Stimulated activated CD4-positive, alpha-beta T cell treated with anti-CD3 and anti-CD28 coated beads, Interleukin-4, amount 100 ng/mL, for 1 hour (primary cell): ENCODE measurements at places on chromosomes 12 and 14.

DNA sequence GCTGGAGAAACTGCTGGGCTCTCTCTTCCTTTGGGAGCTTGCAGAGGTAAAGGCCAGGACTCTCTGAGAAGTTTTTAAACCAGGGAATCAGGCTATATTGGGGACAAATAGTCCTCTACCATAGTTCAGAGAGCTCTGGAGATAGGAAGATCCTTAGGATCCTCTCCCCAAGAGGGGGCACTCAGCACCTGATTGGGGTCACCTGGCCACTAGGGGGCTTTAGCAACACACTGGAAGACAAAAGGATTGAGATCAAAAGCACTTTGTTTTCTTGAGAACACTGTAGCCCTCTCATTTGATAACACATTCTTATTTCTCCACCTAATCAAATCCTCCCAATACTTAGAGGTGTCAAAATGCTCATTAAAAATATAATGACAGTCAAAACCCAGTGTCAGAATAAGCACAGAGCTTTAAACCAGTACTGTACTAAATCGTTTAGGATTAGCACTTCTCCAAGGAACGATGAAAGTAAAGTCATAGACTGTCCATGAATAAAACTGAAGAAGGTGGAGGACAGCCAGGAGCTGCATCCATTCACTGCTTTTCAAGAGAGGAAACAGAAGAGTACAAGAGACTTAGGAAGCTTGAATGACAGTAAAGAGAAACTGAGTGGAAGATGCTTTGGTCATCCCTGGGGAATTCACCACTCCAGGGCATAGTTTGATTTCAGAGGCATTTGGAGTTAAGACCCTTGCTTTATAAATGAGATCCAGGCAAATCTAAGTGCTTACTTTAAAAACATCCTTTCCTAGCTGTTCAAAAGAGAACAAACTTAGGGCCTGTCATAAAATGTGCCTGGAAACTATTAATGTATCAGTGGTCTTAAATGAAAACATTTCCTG is 26.5 kb downstream of the BMP4 start:
- no peak for DNase-seq

- DNase-seq, result peak; percentile 78
These were observed 33.4 kb upstream of the RNASE3 start for GRCh38 chr14:20857630-20858261.

GRCh38 chr12:51371295-51371953 is 19.8 kb downstream of the GALNT6 start:
- DNase-seq, result no peak

DNA sequence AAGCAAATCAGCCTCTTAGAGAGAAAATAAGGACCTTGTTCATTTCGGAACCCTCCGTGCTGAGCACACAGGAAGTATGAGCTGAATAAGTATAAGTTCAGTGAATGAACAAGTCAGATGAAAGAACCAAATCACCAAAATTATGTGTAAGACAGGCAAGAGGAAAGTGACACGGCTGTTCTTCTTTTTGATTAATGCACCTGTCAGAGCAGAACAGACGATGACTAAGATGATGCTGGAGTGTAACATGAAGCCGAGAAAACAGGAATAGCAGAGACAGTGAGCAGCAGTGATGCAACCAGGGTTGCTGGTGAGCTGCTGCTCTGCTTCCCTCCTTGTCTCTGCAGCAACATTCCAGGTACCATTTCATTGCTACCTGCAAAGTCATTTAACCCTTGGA is 861.1 kb downstream of the GALC start:
- no peak for DNase-seq

DNA sequence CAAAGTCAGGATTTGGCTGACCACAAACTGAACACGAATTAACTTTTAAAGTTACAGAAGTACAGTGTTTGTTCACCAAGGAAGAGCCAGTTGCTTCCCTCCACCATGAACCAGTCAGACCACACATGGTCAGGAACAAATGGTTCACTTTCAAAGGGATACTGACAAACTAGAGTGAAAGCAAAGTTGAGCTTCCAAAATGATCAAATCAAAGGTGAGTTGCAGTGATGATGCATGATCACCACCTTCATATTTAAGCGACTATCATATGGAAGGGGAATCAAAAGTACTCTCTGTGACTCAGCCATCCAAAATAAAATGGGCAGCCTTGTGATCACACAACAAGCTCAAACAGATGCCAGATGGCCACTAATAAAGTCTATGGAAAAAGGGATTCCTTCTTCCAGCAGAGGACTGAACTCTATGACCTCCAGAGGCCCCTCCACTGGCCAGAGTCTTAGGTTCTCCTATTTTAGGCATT is 13.1 kb downstream of the NT5DC3 start:
- no peak for DNase-seq

DNA sequence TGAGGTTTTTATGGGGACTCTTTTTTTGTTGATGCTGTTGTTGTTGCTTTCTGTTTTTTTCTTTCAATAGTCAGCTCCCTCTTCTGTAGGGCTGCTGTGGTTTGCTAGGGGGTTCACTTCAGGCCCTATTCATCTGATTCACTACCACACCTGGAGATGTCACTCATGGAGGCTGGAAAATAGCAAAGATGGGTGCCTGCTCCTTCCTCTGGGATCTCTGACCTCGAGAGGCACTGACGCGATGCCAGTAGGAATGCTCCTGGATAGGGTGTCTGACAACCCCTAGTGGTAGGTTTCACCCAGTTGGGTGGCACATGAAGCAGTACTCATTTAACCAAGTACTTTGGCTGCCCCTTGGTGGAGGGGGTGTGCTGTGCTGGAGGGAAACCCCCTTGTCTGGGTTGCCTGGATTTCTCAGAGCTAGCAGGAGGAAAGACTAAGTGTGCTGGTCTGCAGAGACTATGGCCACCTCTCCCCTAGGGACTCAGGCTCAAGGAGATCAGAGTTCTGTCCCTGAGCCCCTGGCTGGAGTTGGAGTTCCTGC is 745.5 kb downstream of the TMTC2 start:
- DNase-seq, result no peak

DNA sequence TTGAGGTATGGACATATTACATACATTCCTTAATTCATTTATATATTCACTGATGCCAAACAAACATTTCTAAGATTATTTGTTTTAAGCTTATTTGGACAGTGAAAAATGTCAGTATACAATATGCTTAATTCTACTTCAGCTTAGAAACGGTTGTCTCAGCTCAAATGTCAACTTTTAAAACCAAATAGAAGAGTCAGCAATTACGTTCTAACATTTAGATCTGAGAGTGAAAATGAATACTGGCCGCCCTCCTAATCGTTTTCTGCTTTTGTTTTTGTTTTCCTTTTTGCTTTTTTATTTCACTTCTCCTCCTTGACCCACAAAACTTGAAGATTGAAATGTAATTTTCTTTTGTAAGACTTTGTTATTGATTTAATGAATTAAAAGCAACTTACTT is 19.7 kb upstream of the RERG start:
- DNase-seq, result no peak

- DNase-seq, result no peak
These were observed 462.0 kb upstream of the SYT1 start for GRCh38 chr12:78402366-78403134.

DNA sequence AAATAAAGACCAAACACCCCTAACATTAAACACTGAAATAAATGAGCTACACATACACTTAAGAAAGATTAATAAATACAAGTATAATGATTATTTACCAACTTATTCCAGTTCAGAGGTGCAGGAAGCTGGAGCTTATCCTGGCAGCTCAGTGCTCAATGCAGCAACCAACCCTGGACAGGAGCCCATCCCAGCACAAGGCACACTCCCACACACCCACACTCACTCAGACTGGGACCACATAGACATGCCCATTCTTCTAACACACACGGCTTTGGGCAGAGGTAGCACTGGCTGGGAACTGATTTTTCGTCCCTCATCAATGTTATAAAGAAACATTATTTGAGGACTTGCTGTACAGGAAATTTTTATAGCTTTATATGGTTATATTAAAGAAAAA is 797.4 kb downstream of the RPS29 start:
- no peak for DNase-seq

DNA sequence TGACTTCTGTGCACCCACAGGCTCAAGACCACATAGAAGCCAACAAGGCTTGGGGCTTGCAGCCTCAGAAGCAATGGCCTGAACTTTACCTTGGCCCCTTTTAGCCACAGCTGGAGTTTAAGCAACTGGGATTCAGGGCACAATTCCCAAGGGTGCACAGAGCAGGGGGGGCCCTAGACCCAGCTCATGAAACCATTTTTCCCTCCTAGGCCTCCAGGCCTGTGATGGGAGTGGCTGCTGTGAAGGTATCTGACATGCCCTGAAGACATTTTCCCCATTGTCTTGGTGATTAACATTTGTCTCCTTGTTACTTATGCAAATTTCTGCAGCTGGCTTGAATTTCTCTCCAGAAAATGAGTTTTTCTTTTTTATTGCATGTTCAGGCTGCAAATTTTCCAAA is 21.9 kb downstream of the GABARAPL1 start:
- DNase-seq, result no peak

DNA sequence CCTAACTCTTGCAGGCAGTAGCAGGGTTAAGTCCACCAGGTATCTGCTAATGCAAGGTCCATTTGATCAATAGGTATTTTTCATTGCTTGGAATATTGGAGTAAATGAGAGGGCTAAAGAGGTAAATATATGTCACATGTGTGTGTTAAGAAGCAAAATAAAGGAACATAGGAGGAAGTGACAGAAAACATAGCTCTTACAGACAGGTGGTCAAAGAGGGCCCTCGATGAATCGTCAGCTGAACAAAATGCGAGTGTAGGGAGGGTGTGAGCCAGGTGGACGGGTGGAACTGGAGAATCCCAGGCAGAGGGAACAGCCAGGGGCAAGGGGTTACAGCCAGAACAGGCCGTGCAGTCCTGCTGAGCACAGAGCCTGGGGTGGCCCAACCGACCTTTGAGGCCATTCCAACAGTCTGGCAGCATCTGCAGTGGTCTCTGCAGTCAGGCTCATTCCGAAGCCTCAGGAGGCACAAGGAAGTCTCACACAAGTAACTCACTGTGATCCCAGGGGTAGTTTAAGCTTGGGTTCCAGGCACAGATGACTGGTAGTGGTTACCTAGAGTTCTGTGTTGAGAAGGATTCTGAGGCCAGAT is 43.2 kb downstream of the CCDC88C start:
- DNase-seq, result no peak

- DNase-seq, result no peak
These were observed 19.1 kb upstream of the FICD start for GRCh38 chr12:108495823-108496579.

DNA sequence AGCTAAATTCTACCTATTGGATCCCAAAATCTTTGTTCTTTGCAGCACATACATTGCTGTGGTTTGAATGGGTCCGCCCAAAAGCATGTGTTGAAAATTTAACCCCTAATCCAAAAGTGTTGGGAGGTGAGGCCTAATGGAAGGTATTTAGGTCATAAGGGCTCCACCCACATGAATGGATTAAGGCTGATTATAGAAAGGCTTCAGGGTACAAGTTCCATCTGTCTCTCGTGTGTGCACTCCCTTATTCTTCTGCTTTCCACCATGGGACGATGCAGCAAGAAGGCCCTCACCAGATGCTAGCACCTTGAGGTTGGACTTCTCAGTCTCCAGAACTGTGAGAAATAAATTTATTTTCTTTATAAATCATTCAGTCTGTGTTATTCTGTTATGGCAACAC is 190.9 kb downstream of the SOX5 start:
- no peak for DNase-seq

GRCh38 chr12:49635036-49635435 is 11.7 kb downstream of the PRPF40B start:
- no peak for DNase-seq

DNA sequence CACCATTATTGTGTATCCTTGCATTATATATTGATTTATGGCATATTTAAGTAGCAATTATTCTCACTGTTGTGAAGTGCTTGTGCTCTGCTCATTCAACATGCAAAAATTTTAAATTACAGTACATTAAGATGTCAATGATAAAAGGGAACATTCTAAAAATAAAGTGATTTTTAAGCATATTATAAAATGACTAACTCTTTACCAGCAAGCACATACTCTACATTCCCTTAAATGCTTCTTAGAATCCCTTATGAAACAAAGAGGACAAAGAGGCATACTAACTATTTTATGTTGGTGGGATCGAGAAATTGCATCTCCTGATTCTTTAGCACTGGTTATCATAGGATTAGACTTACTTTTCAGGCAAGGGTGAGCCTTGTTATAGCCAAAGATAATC is 46.6 kb upstream of the ZDHHC17 start:
- no peak for DNase-seq

DNA sequence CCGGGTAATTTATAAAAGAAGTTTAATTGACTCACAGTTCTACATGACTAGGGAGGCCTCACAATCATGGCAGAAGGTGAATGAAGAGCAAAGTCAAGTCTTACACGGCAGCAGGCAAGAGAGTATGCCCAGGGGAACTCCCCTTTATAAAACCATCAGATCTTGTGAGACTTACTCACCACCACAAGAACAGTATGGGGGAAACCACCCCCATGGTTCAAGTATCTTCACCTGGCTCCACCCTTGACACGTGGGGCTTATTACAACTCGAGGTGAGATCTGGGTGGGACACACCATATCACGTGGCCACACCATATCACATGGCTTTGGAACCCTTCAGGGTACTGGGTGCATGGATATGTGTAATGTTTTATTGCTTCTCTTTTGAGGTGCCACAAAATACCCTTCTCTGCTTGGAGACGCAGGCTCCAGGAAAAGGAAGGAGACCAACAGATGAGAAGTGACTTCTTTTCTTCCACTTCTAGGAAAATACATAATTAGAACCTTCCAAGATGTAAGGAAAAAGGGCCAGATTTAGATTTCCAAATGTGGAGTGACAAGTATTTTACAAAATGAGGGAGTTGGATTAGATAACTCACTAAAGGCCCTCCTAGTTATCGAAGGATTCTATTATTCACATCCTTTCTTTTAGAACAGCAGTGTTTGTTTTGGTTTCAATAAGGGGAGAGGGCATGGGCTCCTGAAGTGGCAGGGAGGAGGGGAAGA is 33.1 kb upstream of the ETFBKMT start:
- no peak for DNase-seq

DNA sequence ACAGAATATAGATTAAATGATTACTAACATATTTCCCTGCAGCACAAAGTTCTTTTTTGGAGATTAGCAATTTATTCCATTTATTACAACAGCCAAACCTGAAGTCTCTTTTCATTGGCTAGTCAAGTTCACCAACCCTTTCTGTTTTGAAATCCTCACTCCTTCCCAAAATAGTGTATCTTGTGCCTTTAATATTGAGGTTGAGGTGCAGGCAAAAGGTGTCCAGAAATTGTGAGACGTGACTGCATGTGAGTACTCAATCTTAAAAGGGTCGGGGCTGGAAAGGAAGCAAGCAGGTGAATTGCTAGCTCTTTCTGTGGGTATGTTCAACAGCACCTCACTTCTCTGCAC is 11.1 kb upstream of the FOXN3 start:
- no peak for DNase-seq

GRCh38 chr14:34912966-34913365 is 37.8 kb upstream of the BAZ1A start:
- no peak for DNase-seq

DNA sequence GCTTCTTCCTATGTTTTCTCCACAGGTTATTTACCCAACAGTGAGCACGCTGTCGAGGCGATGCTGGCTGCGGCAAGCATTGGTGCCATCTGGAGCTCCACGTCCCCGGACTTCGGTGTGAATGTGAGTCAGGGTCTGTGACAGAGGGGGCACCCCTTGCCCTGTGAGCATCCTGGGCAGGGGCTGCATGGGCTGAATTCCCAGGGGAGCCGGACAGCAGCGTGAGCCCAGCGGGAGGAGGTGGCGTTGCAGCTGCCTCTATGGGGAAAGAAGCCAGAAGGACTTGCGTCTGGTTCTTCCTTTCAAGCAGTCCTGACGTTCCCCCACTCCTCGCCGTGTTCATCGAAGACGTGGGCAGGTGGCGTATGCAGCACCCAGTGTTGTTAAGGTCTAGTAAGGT is 26.2 kb downstream of the AACS start:
- DNase-seq, result no peak

GRCh38 chr12:69662764-69663163 is 36.3 kb downstream of the BEST3 start:
- no peak for DNase-seq
